CD4-positive, alpha-beta T cell treated with Interleukin-17A for 4 hours (primary cell): ENCODE measurements at places on chromosomes 4 and X.

GRCh38 chr4:62644372-62644771 lies 1444.2 kb downstream of the ADGRL3 start:
- no peak for DNase-seq

- DNase-seq = no peak
These were observed 165.0 kb downstream of the HEPH start for GRCh38 chrX:66328950-66329596.

DNA sequence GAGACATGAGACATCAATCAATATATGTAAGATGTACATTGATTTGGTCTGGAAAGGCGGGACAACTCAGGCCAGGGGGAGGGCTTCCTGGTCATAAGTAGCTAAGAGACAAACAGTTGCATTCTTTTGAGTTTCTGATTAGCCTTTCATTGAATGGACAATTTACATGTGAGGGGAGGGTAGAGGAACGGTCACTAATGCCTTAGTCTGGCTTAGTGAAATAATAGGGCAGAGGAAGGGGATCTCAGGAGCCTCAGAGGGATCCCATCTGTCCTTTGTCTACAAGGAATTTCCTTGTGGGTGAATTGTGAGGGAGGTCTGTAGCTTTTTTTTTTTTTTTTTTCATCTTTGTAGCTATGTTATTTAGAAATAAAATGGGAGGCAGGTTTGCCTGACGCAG lies 88.3 kb downstream of the GK start:
- no peak for DNase-seq

GRCh38 chr4:21885241-21885640 lies 63.3 kb downstream of the KCNIP4 start:
- no peak for DNase-seq

- no peak for DNase-seq
These were observed 36.4 kb upstream of the PPA2 start for GRCh38 chr4:105510245-105510644.

GRCh38 chr4:41334182-41334581 lies 77.5 kb downstream of the UCHL1 start:
- DNase-seq = no peak

- DNase-seq = no peak
These were observed 11.3 kb downstream of the AREG start for GRCh38 chr4:74456056-74456744.

DNA sequence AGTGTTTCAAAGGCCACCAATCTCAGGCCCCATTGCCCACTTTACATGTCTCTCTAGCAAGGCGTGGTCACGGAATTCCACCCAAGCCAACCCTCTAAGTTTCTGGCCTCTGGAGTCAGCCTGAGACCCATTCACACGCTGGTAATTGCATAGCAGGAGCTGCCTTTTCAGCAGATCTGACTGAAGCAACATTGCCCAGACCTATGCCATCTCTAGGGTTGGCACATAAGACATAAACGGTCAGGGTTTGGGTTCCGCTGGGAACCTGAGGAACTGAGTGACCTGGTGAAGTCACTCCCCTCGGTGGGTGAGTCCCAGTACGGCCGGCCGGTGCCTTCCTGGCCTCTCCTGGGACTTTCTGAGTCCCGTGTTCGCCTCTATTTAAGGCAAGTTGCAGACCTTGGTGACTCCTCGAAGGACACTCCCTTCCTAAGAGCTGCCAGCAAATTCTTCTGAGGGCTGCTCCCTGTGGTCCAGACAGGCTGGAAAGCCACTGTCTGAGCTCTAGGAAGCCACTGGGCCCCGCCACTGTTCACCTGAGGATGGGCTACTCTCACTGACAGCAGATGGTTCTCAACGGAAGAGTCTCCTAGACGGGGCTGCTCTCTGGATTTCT lies 15.9 kb downstream of the CTAG1A start:
- DNase-seq = no peak

DNA sequence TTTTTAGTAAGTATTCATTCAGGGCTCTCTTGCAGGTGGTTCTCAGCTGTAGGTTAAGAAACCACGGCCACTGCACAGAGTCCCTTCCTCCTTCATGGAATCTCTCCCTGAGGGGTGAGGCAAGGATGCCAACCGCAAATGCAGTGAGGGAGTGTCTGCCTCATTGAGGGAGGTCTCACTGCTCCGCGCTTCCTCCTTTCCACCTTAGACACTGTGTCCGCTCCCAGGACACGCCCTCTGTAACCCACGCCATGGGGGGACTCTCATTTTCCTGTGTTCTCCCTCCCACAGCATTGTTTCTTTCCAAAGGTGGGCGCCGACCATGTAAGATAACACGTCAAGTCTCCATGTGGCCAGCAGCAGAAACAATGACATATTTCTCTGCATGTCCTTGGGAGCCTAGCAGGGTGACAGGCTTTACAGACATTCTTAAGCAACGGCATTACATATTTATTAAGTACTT lies 63.2 kb downstream of the SEPSECS start:
- no peak for DNase-seq

GRCh38 chrX:45187731-45188130 lies 12.9 kb downstream of the DIPK2B start:
- no peak for DNase-seq

GRCh38 chr4:85637778-85638177 lies 162.8 kb downstream of the ARHGAP24 start:
- DNase-seq = no peak

- DNase-seq = no peak
These were observed 182.7 kb downstream of the KIT start for GRCh38 chr4:54840430-54840829.

DNA sequence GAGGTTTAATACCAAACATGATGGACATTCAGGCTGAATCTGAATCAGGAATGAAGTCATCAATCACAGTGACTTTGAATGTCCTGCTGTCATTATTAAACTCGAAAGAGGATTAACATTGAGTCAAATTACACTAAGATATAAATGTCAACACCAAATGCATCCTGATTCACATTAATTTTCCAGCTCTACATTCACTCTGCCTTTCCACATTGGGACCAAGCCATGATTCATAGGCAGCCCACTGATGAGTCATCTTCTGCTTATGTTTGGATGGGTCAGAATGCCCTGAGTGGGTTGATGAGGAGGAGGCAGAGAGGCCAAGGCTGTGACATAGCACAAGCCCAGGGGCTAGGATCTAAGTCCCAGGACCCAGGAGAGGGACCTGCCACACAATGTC lies 247.6 kb upstream of the RPS6KA3 start:
- DNase-seq = no peak

DNA sequence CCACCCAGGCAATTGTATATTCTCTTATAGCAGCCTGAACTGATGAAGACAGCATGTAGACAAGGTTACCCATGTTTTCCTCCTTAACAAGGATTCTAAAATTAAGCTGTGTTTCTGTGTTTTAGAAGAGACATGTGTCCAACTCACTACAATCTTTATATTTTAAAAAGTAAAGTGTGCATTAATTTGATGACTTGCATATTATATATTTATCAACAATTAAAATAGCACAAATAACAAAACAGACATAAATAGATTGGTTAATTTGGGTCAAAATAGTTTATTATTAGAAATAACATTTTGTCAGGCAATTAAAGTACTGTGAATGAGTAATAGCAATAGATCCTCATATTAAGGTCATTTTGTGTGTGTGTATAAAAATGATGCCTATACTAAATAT lies 357.1 kb downstream of the PDGFC start:
- DNase-seq = no peak

GRCh38 chrX:39398963-39399261 lies 597.7 kb downstream of the MID1IP1 start:
- no peak for DNase-seq

GRCh38 chrX:41616255-41616654 lies 72.5 kb upstream of the GPR34 start:
- no peak for DNase-seq

DNA sequence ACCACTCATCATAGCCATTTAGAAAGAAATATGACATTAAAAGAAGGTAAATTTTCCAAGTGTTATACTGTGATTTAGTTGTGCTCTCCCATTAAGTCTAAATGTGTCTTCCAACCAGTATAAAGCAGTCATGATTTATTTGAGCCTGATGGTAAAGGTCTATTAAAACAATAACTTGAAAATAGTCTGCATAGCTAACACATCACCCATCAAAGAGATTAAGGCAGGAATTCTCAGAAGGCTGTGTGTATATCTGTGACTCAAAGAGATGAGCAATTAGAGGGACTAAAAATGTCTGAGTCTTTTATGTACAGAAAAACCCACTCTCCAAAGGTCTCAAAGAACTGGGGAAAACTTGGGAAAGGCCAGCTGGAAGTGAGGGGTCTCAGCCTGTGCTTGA lies 70.3 kb upstream of the IQCM start:
- DNase-seq = no peak

- no peak for DNase-seq
These were observed 38.6 kb downstream of the TNIP3 start for GRCh38 chr4:121125498-121125885.

- DNase-seq = no peak
These were observed 1.2 kb downstream of the IRS4 start for GRCh38 chrX:108735091-108735678.
